ENCODE measurements at places on chromosomes 3 and 15.

DNA sequence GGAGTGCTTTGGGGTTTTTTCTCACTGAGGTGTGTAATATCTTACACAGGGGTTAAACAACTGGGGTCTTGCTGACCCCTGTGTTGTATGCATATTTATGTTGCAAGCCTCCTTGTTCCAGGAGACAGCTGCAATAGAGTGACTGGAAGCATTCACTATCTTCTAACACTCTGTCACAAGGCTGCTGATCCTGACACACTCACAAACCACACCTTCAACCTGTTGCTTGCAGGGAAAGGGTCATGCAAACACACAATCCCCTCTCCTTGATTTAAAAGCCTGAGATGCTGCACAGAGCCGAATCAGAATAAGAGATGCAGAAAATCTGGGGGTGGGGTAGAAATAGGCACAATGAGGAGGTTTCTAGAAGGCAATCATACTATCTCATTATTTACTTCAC, 197.3 kb downstream of the CADPS start:
- DNase-seq, result no peak

DNA sequence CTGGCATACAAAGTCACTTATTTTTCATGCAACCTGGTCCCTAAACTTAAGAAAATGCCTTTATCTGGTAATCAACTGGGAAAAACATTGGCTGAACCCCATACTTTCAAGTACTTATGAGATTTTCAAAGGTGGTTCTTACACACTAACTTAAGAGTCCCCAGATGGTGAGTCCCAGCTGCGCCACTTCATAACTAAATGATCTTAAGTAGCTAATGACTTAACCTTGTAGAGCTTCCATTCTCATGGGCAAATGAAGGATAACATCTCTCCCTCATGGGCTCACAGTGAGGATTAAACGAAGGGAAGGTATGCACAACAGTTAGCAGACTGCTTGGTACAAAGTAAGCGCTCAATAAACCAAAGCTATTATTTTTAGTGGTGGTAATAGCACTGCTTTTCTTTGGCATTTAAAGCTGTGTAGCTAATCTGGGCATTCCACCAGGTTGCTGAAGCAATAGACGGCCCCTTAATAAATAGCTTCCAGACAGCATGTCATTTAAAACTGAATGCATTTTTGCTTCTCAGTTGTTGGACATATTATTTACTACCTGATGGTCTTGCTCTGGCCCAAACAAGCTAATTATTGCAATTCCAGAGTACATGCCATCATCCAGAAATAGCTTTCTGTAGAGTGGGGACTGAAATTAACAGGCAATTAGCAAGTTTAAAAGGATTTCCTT, 55.4 kb downstream of the LIPC start:
- DNase-seq, result no peak

GRCh38 chr3:149371001-149371722, 6.3 kb downstream of the TM4SF1 start:
- DNase-seq, result no peak

GRCh38 chr15:56077081-56077480, 83.7 kb upstream of the NEDD4 start:
- DNase-seq, result no peak

DNA sequence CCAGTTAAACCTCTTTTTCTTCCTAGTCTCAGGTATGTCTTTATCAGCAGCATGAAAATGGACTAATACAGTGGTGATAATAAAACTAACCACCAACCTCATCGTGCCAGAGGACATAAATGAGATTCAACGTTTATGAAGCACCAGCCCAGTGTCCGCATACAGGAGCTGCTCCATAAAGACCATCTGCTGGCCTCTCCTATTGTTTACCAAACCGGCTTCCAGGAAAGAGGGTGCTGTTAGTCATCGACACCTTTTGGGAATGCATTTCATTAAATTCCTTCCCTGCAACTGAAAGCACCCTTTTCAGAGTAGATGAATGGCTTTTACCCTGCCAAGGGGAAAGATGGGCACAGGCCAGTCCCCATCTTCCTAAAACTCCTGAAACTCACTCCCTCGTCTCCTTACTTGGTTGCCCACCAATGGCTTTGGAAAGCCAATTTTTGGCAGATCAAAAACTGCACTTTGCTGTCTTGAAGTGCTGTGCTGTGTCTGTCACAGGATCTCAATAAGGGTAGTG, 122.1 kb downstream of the AQP9 start:
- DNase-seq, result no peak

GRCh38 chr15:59833366-59833765, 144.2 kb upstream of the BNIP2 start:
- no peak for DNase-seq

GRCh38 chr3:69433121-69433968, 47.5 kb upstream of the FRMD4B start:
- DNase-seq, result no peak

DNA sequence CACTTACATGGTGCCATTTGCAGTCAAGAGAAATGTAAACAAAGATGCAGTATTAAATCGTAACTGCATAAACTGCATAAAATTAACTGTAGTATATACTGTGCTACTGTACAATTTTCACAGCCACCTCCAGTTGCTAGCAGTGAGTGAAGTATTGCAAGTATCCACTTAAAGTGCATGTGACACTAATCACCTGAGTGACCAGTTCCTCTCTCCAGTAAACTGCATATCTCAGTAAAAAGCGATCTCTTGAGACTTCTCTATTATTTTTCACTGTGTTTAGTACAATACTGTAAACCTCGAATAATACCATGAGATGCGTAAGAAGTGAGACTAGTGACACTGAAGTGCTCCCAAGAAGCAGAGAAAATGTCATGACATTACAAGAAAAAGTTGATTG, 111.7 kb upstream of the PLXND1 start:
- DNase-seq, result no peak

GRCh38 chr3:106245400-106245799, 376.6 kb upstream of the CBLB start:
- DNase-seq, result no peak

DNA sequence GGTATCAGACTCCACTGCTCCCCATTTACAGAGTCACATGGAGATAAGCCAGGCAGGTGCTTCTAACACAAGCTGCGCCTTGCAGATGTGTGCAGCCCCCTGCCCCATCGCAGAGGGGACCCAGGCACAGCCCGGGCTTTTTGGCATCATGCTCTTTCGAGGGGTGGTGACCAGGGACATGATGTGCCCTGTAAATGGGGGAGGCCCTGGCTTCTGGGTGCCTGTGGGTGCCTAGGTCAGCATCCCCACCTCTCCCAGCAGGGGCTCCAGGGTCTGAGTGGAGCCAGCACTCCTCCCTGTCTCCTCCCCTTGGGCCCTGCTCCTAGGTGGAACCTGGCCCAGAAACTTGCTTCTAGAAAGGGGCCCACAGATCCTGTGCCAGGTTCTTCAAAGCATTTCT, 15.2 kb downstream of the TRPM1 start:
- no peak for DNase-seq

DNA sequence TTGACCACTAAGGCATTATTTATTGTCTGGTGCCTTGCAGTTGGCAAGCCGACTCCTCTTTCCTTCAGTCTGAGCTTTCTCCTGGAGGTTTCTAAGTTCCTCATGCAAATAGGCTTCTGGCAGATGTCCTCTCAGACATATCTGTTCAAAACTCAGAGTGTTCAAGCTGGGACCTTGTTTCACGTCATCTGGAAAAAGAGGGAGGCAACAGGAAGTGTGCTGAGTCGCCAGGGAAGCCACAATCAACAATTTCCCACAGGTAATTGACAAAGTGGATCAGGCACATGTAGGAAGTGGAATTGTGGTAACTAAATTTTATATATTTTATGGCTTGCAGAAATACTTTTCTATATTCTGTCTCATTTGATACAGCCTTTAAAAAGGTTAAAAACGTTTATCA, 14.6 kb downstream of the SCG5 start:
- no peak for DNase-seq

DNA sequence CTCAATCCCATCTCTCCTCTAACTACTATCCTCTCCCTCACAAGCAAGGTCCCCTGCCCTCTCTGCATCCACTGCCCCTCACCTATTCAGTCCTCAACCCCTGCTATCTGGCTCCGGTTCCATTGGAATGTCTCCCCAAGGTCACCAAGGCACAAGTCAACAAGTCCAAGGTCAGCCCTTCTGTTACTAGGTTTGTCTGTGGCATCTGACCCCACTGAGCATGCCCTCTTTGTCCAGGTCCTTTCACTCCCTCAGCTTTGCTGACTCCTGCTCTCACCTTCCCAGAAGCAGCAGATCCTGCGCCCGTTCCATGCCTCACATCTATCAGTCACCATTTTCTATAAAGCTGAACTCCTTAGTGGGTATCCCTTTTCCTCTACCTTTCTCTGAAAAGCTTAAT, 8.3 kb upstream of the SEMA7A start:
- DNase-seq, result no peak

GRCh38 chr3:169479314-169479939, 184.1 kb downstream of the MECOM start:
- DNase-seq, result no peak
